Tibial nerve (tissue), 4 donors: ENCODE measurements at places on chromosomes 7 and 10. TPM values are rescaled to one million over a fixed set of nuclear protein-coding genes. Genes with fewer than 3 reads are reported as not detected.

The OLAH gene
- total RNA-seq, result 2.9 TPM

The OIT3 gene
- total RNA-seq, result not detected

The DPYSL4 gene
- 2.2 TPM for total RNA-seq

The HOXA9 gene
- 13.8 TPM for total RNA-seq

The UCN3 gene
- not detected for total RNA-seq

DNA sequence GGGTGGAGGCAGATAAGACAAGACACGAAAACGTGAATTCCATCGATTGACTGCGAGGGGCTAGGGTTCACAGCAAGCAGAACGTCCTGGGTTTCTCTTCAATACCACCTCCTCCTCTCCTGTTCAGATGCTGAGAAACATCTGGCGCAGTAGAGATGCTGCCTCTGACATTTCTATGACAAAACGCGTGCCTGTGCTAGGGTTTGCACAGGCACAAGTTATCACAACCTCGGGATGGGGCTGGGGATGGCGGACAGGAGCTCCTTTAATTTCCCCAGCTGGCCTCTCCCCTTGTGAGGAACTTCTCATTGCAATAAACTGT lies 99.8 kb upstream of the SVIL start:
- no peak for DNase-seq

- no peak for DNase-seq
Observed at GRCh38 chr7:102415685-102416225, 17.6 kb upstream of the ORAI2 start.

DNA sequence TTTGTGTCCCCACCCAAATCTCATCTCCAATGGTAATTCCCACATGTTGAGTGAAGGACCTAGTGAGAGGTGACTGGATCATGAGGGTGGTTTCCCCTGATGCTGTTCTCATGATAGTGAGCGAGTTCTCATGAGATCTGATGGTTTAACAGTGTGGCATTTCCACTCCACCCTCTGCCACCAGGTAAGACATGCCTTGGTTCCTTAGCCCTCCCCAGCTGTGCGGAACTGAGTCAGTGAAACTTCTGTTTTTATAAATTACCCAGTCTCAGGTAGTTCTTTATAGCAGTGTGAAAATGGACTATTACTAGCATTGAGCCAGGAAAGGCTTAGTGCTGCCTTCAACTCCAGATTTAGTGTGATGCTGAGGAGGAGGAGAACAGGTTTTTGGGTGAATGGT lies 222.2 kb downstream of the ADRA2A start:
- DNase-seq, result no peak

DNA sequence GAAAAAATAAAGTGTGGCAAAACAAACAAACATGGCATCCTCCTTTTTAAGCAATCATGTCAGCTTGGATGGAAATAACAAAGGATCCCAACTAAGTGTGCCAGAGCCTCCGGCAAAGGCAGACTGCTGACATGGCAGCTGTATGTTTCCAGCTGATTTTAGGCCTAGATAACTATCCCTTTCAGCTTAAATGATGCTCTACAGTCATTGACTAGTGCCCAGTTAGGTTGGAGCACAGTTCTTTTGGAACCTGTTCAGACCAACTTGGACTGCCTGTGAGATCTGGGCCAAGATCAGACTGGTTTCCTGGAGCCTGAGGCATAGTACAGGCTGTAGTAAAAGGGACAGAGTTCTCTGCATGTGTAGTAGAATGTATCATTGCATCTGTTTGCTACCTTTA lies 128.7 kb downstream of the DYNC1I1 start:
- no peak for DNase-seq

GRCh38 chr10:103861505-103861904 lies 6.1 kb upstream of the SH3PXD2A start:
- no peak for DNase-seq

DNA sequence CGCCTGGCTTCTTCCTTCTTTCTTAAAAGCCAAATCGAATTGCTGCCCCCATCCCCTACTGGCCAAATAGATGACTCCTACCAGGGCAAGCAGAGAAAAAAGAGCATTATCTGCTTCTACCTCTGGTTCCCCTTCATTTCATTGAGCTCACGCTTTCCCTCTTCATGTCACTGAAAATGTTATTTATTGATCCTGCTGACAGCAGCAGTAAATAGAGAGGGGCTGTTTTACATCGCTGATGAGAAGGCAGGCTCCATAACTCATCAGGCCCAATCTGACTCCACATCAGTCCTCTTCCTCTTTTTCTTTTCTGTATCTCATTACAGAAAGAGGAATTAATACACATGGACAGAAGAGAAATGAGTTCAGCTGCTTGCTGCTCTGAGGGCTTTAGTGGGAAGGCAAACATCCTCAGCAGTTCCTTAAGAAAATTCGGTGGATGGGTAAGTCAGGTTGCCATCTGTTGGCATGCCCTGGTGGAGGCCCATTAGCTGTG lies 904.1 kb downstream of the KCNMA1 start:
- no peak for DNase-seq

DNA sequence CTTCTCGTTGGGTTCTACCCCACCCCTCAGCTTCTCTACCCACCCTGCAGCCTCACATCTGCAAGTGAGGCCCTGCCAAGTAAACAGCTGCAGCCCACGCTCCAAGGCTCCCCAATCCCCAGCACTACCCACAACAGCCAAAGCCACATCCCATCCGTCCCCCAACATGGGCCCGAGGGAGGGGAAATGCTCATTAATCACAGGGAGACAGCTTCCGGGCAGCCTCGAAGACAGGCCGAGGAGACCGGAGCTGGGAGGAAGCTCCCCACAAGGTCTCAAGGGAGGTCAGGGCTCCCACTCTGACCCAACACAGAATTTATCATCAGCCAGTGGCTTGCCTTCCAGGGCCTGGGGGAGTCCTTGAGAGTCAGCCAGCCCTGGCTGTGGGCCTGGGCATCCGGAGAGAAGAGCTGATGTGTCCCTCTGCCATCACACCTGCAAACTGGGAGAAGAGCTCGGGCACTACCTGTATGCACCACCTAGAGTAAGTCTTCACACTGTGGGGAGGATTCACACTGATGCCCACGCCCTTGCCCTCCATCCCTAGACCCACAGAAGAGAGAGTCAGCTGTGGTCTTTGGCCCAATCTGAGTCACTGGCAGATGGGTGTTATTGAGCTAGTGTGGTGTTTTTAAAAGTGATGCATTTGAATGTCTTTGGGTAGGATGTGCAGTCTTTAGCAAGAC lies 115.5 kb upstream of the ZMIZ1 start:
- no peak for DNase-seq

- DNase-seq, result no peak
Observed at GRCh38 chr7:134447383-134447782, 11.5 kb downstream of the AKR1B1 start.

DNA sequence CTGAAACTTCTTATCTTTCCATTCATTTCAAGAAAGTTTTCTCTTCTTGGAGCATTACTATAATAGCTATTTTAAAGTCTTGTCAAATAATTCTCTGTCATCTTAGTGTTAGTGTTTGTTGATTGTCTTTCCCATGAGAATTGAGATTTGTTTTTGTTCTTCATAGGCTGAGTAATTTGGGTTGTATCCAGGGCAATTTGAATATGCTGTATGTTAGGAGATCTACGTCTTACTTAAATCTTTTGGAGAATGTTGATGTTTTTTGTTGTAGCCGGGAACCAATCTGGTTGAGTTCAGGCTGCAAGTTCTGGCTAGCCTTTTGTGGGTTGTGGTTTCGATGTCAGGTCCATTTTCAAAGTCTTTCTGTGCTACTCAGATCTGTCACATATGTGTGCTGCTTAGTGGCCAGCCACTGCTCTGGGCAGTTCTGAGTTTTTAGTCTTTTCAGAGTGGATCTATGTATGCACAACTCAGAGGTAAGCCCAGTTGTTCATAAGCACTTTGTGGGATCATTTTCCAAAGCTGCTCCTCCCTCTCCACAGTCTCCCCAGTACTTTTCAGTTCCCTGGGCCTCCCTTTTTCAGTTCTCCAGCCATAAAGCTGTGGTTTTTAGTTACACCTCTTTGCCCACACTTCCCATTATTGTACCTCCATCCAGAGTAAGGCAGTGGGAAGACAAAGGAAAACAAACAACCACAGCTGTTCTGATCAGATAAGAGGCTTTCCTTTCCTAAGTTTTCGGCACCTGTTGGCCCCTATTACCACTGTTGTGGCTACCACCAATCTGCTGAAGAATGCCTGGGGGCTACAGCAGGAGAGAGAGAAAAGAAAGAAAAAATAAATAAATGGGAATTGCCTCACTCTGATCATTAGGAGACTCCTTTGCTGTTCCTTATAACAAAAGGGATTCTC lies 4.7 kb upstream of the CCNJ start:
- DNase-seq, result no peak

- no peak for DNase-seq
Observed at GRCh38 chr10:78420946-78421735, 387.5 kb downstream of the RPS24 start.

DNA sequence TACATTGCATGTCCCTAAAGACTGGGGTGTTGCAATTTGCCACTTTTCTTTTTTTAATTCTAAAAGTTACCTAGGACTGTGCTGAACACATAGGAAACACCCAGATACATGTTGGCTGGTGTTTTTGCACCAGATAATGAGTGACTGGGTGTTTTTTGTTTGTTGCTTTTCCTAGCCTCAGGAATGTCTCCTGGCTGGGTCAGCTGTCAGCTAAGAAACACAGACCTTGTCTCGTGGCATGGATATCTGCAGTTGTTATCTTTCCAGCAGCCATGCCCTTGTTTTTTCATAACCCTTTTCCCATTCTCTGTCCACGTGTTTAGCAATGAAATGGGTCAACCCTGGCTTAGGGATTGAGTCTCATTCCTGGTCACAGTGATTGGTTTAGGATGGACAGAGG lies 433.9 kb upstream of the ZMIZ1 start:
- DNase-seq, result no peak

DNA sequence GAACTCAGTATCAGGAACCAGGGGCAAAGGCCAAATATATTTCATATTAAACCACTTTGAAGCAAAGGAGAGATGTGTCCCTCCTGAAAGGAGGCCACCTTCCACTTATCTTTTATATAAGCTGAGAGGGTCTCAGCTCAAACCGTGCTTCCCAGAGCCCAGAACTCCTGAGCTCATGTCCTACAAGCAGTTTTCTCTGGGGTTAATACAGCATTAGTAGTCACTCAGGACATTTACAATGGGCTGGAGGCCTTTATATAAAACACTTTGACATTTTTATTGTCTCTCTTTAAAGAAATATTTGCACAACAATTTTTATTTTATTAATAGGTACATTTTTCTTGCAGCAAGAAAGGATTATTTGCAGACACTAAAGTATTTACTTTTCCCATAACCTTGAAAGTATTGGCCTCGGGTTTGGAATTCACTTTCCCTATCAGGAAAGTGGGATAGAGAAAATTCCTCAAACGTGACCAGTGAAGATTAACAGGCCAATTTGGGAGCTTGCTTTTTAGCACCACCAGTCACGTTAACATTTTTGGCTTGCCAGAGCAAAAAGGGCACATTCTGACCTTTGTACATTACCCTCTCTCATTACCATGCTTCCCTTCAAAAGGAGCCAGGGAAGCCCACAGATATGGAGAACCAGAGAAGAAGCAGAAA lies 464.9 kb upstream of the NRP1 start:
- DNase-seq, result no peak

GRCh38 chr7:145339319-145339718 lies 503.5 kb upstream of the TPK1 start:
- no peak for DNase-seq

GRCh38 chr10:89342206-89342958 lies 14.6 kb downstream of the IFIT3 start:
- DNase-seq, result peak; percentile 83

DNA sequence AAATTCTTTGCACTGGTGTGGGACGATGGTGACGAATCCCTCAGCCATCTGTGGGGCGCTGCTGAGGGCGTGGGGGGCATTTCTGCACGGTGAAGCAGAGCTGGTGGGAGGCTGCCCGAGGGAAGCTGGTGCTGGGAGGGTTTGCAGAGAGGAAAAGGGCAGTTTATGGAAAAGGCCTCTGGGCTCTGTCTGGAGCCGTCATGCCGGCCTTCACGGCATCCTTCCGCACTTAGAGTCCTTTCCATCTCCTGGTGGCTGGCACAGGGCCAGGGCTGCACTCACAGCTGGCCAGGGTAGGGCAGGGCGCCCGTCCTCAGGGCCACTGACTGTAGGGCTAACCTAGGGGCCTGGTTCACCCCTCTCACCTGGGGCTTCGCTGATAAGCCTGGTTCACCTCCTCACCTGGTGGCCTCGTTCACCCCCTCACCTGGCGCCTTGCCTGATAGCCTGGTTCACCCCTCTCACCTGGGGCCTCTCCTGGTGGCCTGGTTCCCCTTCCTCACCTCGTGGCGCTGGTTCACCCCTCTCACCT lies 598 bp upstream of the AMZ1 start:
- no peak for DNase-seq

- DNase-seq, result no peak
Observed at GRCh38 chr7:54330216-54330800, 211.9 kb upstream of the VSTM2A start.

GRCh38 chr10:2425320-2425719 lies 642.0 kb upstream of the PFKP start:
- DNase-seq, result no peak

- DNase-seq, result no peak
Observed at GRCh38 chr7:45970454-45970853, 49.4 kb upstream of the IGFBP3 start.

DNA sequence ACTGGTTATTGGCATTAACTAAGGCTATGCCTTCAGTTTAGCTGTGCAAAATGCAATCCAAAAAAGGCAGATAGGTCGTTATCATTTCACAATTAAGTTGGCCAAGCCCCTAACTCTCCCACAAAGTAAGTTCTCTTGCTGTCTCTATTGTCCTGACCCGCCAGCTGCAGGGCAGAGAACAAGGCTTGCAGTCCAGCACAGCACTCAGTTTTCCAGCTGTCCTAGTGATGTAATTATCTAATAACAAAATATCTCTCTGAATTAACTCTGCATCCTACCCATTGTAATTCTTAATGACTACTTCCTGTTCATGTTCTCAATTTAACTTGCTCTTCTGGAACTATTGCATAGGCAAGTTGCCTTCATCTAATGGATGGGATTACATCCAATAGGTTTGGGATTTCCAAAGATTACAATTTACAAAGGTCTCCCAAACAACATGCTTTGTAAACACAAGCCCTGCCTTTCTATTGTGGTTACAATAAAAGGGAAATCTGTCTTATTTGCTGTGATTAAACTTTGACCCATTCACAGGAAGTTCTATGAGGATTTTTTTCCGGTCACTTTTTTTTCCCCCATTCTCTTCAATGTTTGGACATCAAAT lies 55.2 kb downstream of the CDK6 start:
- no peak for DNase-seq

DNA sequence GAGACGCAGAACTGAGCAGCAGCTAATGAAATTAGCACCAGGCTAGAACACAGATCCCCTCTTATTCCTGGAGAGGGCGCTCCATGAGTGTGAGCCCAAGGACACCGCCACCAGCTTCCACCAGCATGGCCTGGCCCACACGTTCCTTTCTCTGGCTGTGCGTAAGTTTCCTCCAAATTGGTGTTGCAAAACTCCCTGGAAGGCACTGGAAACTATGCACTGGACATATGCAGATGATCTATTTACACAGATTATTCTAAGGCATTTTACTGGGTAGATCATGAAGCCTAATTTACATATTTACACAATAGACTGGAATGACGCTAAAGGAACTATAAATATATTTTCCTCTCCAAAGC lies 455.6 kb upstream of the FOXK1 start:
- no peak for DNase-seq
